COLO829 (cell line): ENCODE measurements at places on chromosomes 6 and 20.

DNA sequence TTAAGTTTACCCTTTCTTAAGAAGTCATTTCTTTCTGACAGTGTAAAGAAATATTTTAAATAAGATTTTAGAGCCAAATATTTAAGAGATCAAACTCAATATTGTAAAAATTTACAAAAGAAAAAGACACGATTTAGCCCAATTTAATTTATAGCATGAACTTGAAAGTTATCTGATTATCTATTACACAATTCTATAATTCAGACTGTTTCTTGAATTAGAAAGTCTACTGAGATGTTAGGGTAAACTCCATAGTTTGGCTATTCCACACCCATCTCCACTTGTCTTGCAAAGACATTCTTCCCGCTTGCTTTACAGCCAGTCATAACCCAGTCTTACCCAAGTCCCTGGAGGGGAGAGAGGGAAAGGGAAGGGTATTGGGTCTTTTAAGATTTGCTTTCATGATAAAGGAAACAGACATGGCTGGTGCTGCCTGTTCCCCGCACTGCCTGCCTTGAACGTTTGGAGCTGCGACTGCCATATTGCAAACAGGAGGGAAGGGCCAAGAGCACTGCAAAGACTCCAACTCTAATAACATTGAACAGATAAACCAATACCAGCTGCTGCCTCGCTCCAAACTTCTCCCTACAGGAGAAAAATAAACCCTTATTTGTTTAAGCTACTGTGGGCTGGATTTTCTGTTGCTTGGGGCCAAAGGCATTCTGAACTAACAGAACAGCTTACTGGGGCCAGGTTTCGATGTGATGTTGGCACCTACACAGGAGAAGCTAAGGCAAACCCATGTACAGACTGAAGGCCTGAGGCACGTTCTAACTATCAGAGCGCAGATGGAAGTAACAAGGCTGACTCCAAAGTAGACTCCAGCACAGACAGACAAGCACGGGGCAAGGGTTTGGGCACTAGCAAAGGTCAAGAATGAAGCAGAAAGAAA lies 552.3 kb upstream of the JARID2 start:
- DNase-seq, result no peak

DNA sequence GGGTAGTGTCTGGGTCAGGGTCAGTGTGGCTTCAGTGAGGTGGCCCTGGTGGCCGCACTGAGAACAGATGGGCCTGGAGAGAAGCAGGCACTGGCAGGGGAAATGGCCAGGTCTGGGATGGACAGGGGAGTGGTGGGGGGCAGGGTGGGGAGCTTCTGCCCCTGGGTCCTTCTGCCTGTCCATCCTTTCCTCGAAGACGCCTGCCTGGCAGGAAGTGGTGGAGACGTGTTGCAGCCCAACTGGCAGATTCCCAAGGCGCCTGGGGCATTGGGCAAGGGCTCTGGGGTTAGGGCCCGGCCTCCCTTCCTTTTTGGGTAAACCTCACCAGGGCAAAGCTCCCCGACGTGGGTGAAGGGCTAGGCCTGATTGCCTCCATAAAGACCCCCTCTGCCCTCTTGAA lies 10.4 kb downstream of the SRC start:
- no peak for DNase-seq

DNA sequence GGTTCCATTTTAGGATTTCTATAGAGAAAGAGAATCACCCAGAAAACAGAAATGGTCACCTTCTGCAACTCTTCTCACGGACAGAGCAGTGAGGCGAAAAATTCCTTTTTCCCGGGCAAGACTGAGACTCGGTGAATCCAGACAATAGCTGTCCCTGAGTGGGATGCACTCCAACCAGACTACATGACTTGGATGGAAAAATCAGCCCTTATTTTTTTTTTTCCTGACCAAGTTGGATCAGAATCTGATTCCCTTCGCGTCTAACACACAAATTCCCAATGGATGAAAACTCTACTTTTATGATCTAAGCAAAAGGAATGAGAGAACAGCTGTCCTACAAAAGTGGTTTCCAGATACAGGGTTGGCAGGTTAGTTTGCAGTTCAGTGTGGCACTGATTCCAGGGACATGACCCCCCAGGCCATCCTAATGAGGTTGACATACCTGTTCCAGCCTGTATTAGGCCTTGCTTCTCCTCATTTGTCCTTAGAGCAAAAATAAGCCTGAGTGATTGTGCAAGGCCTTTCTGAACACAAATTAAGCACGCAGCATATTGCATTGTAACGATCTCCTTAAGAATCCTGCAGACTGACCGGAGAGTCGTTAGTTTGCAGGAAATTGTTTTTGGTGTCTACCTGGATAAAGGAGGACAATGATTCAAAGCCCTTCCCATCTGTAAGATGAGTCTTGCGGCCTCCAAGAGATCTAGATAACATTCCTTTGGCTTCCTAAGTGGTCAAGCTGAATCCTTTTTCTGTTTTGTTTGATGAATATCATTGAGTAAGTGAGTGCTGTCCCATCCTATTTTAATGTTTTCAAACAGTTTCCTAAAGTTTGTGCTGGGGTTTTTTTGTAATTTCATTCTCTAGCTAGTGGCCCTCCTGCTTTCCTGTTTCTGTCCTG lies 1.5 kb upstream of the NEDD9 start:
- DNase-seq, result no peak

- no peak for DNase-seq
Measured at GRCh38 chr6:33967265-33967767, 163.5 kb upstream of the MLN start.

DNA sequence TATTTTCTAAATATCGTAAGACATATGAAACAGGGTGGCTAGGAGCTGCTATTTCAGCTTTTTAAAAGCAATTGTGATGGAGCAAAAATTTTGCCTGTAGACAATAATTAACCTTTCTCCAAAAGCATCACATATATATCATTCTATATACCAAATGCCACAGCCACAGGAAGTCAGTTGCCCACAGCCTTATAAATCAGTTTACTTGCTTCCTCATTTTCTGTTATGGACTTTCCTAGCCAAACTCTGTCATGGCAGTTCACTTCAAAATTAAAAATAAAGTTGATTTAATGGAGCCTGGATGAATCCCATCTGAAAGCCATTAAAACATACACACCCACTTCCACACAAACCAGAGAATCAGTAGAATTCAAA lies 93.4 kb upstream of the NHSL1 start:
- no peak for DNase-seq
